C1 segment of cervical spinal cord (tissue), 14 donors: ENCODE measurements at places on chromosomes 6 and 20.

DNA sequence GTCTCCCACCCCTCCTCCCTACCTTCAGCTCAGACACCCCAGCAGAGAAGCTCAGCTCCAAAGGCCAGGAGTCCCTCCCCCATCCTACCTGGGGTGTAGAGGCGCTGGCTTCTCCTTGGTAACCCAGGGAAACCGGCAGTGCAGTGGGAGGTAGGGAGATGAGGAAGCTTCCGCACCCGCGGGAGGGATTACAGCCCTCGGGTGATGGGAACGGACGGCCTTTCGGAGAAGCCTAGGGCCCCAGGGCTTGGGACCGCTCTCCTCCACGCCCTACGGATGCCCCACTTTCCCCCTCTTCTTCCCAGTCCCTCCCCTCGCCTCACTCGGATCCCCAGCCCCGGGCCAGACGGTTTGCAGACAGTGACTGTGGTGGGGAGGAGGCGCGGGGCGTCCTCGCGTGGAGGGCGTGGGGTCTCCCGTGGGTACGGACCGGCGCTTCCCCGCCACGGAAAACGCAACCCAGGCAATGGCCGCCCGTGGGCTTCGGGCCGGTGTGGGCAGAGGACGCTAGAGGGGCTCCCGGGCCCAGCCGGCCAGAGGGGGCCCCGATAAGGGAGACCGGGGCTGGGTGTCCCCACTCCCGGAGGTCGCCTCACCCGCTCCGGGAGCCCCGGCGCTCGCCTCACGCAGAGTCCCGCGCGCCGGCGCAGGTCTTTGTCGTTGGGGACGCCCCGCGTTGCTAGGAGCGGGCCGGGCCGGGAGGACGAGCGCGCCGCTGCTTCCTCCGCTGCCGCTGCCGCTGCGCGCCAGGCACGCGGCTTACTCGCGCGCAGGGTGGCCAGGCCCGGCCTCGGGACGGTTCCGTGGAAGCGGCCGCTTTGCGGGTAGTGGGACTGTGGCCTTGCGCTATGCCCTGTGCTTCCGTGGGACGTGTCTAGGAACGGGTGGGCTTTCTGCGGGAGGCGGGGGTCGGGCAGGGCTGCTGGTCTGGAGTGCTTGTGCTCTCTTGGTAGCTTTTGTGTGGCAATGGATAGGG, 15.8 kb downstream of the AARS2 start:
- no peak for DNase-seq

DNA sequence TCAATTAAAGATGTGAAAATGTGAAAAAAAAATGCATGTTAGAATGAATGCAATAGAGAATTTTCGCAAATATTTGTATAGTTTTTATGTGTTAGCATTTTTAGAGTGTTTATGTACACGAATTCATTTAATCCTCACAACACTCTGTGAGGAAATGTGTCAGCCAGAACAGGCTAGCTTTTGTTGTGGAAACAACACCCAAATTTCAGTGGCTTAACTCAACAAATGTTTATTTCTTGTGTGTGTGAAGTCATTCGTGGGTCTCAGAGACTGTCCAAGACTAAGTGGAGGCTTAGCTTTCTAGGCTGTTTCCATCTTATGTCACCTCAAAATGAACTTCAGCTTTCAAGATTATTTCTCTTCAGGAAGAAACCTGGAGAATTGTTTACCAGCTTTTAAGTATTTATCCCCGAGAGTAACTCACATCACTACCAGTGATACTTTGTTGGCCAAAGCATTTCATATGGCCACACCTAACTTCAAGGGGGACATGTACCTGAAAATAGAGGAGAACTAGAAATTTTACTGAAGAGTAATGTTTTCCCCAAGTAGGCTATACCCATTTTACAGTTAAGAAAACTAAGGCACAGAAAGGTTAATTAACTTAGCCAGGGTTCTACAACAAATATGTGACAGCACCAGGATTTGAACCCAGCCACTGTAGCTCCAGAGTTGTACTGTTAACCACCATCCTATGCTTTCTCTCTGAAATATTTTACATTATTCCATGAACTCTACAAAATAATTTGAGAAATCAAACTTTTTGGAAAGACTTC, 306.1 kb downstream of the QKI start:
- DNase-seq = no peak

DNA sequence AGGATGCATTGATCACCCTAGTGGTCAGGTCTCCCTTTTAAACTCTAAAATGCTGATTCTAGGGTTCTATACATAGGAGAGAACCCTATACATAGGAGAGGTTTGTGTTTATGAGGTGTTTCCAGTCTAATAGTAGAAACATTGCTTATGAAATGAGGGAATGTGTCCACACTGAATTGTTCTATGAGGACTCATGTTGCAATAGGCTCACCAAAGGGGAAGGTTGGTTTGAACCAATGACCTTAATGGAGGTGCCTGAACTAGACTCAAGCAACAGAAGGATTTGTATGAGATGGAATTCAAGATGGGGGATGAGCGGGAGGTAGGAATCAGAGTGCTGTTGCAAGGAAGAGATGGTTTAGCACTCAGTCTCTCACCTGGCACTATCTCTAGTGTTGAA, 33.5 kb upstream of the UBR2 start:
- no peak for DNase-seq

DNA sequence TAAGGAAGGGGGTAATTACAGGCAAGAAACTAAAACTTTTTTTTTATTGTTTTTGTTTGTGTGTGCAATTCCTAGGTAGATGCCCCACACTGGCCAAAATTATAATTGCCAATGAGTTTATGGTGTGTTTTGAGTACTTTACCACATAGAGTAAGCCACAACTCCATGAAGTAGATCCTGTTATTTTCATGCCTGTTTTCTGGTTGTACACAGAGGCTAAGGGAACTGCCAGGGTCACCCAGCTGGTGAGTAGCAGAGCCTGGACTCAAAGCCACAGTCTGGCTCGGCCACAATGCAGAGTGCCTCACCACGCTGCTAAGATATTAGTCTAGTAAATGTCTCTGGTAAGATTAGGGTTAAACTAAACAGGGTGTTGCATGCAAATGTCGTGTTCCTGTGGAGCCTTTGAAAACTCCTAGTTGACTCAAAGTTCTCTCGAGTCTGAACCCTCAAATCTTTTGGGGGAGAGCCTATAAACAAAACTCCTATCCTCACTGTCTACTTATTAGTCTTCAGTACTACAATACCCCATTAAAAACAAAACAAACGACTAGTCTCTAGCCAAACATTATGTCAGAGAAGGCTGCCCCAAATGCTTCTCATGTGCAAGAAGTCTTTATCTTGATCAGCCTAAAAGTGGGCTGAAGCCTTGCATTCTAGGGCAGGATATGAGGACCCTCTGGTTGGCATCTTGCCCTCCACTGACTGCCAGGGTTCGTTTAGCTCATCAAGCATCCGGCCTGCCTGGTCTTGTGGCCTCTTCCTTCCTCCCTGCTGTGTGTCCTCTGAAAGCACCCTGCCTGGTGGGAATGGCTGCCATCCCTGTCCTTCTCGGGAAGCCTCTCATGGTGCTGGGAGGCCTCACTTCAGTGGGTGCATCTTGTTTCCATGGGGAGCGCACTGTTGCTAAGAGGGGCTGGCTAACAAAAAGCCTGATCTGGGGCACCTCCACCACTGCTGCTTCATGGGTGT, 4.2 kb downstream of the DUSP22 start:
- no peak for DNase-seq

DNA sequence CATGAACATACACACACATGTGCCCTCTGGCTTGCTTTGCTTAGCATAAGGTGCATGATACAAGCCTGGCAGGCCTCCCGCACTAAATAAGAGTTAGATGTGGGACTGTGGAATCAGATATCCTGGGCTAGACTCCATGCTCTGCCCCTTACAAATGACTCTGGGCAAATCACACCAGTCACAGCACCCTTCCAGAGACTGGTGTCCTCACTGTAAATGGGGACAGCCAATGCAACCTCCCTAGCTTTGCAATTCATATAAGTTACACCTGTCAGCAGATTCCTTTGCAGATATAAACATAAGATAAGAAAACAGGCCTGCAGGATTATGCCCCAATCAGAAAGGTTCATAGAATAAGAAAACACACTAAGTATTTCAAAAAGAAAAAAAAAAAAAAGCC, 174.1 kb downstream of the PTPRT start:
- DNase-seq = no peak

DNA sequence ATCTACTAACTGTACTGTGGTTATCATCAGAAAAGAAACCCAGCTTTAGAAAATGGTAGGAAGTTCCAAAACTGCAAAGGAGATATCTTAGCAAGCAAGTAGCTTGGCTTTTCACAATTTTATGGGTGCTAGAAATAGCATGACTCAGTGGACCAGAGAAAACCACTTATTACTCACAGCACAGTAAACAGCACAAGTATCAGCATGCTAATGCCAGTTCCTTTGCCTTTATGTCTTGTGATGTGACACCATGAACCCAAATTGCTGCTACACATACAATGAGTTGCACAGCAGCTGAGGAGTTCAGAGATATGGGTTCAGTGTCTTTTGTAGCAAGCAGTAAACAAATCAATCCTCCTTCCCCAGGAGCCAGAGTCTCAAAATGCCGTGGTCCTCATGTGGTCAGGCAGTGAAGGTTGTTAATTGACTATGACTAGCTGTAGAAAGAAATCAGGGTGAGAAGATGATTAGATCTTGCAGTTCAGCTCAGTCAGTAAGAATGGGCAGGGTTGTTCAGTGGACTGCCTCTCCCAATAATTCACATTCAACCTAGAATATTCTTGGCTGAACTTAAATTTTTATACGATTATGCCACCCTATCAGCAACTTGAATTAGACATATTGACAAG, 73.3 kb downstream of the OPRM1 start:
- DNase-seq = no peak

GRCh38 chr20:51452091-51452613, 90.4 kb downstream of the NFATC2 start:
- DNase-seq = no peak

- no peak for DNase-seq
Observed at GRCh38 chr6:42293386-42293977, 75.8 kb upstream of the MRPS10 start.

- no peak for DNase-seq
Observed at GRCh38 chr6:56708810-56709597, 66.3 kb upstream of the DST start.

DNA sequence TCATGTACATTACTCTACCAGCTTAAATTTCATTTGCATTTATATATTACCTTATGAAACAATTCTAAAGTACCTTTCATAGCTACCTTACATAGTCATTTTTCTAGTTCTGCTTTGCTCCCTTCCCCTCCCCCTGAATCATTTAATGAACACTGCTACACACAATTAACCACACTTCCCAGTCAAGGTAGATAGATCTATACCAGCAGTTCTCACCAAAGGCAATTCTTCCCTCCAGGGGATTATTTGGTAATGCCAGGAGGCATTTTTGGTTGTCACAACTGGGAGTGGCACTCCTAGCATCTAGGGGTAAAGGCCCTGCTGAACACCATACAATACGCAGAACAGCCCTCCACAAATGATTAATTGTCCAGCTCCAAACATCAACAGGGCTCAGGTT, 143.9 kb upstream of the SHLD1 start:
- DNase-seq = no peak

DNA sequence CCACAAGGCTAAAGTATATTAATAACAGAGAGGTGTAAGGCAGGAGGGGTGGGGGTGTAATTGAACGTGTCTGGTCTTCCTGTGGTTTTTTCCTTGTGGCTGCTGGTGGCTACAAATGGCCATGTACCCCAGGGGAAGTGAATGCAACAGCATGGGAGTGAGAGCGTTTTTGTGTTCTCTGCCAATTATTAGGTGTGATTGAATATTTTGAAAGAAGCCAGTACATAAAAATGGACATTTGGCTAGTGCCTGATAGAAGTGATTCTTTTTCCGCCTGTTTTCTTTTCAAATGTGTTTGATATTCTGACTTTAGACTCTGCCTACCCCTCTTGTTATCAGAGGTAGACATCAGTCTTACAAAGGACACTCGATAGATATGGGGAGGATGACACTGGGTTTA, 141.3 kb downstream of the PRL start:
- no peak for DNase-seq

DNA sequence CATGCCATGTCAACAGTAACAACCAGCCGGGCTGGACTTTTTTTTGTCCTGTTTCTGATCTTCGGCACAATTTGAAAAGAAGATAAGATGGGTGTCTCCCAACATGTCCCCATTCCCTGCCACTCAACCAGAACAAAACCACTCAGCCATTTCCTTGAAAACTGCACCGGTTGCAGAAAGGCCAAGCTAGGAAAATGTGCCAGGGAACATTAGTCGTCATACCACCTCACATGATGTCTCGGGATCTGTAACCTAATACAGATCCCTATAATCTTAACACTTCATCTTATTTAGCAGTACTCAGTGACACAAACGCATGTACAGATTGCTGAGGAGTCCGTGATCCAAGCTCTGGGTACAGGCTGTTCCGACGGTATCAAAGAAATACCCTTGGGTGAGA, 46.5 kb downstream of the ALDH8A1 start:
- no peak for DNase-seq

- DNase-seq = no peak
Observed at GRCh38 chr20:49541733-49542513, 26.0 kb downstream of the PTGIS start.

GRCh38 chr6:45587229-45588060, 209.7 kb upstream of the SUPT3H start:
- no peak for DNase-seq

- no peak for DNase-seq
Observed at GRCh38 chr6:135182071-135183001, 1.2 kb downstream of the MYB start.

DNA sequence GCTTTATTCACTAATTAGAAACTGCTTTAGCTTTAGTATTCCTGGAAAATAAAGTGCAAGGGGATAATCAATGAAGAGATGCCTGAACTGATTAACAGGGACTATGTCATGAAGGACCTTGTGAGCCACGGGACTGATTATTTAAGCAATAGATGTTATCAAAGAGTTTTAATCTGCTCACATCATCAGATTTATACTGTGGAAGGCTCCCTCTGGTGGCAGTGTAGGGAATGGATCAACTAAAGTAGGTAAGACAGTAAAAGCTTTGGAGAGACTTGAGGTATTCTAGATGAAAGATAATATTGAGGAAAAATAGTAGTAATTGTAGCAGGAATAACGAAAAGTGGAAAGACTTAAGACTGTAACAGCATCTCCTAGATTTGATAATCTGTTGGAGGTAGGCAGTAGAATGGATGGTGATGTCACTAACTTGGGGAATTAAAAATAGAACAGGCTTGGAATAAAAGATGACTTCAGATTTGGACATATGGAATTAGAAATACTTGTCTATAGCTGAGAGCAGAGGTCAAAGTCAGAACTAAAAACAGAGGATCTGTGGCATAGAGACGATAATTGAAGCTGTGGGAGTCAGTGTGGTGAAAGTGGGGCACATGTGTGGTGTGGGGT, 80.3 kb upstream of the HTR1E start:
- no peak for DNase-seq
